NCI-H460 (cell line): ENCODE measurements at places on chromosomes 2 and 18. TPM values are rescaled to one million over a fixed set of nuclear protein-coding genes. Genes with fewer than 3 reads are reported as not detected.

Gene PEX13
- total RNA-seq: 40.8 and 43.3 TPM in 2 replicates

Gene SNORC
- 2.8 and 3.1 TPM in 2 replicates for total RNA-seq

Gene FEZ2
- 104 and 113 TPM in 2 replicates for total RNA-seq

Gene PCGF1
- total RNA-seq: 51.1 and 56.9 TPM in 2 replicates

GRCh38 chr2:175854129-175854528, 147.9 kb downstream of the LNPK start:
- no peak for DNase-seq

- no peak for DNase-seq
Observed at GRCh38 chr2:113757138-113757657, 756 bp upstream of the SLC35F5 start.

GRCh38 chr2:205786976-205787375, 104.7 kb downstream of the NRP2 start:
- DNase-seq: no peak

DNA sequence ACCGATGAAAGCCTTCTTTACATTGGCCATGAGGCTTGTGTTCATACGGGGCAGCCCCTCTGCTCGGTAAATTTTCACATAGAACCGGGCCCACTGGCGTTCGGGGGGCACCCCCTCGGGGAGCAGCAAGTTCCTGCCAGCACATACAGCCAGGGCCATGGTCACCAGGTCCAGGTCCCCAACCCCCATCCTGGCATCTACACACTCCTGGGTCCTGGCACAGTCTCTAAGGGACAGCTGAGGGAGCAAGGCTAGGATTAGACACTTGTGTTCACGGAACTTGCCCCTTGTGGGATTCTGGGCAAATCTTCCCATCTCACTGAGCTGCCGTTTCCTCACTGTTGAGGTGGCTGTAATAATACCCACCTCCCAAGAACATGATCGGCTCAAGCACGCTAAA, 5.6 kb upstream of the OTOF start:
- DNase-seq: no peak

- no peak for DNase-seq
Observed at GRCh38 chr2:25483607-25484266, 142.0 kb upstream of the DNMT3A start.
